Hematopoietic multipotent progenitor cell (in vitro differentiated cells): ENCODE measurements at places on chromosomes 6 and 20.

DNA sequence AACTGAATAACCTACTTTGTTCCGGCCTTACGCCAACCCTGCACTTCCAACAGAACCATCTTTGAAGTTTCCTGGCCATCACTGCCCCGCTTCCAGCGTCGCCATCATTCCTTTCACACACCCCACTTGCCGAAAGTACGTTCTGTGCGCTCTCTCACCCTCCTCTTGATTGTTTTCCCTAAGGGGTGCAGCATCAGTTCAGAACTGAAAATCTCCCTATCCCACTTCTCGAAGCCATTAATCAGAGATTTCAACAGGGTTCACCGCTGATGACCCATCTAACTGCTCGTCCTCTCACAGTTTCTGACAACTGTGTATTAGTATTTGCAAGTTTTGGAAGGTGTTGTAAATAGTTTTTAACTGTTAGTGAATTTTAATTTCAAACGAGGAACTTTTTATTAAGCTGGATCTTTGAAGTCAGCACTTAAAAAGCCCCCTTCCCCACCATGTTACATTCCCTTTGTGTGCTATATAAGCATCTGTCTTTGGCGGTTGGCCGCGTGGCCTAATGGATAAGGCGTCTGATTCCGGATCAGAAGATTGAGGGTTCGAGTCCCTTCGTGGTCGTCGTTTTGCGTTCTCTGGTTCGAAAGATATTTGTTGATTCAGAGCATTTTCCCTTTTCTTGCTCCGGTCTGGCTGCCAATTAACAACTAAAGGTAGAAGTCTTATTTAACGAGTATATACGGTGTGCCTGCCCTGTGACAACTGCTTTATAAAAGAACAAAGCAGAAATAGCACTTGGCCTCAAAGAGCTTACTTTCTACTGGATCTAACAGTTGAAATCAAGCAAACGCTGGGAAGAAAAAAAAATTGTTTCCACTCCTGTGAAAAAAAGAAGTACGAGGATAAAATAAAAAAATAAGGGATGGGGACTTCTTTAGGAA, 42.6 kb downstream of the TRIM27 start:
- peak; percentile 73 for DNase-seq

GRCh38 chr6:17839513-17840223, 132.9 kb upstream of the NUP153 start:
- DNase-seq, result no peak

DNA sequence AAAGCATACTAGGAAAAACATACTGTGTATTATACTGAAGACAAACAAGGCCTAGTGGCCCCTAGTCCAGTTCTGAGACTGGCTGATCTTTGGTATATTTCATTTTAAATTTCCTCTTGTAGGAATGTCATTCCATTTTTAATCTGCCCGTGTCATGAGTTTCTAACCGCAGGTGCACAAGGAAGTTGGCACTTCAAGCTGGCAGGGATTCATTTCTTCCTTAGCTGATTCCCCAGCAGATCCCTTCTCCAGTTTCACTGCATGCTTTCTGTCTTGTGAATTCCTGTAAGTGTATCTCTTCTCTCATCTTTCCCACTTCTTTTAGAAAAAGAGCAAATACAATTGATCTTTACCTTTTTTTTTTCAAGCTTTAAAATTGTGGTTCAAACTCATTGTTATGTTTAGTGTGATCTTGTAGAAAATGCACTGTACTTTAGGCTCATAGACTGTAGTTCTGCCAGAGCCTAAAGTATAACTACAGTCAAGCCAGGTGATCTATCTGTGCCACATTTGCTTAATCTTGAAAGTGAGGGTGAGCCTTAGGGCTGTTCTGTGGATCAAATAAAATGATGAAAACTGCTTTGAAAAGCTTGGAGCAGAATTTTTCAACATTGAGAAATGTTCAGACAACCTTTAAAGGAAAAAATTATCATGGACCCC, 37.0 kb downstream of the RNF217 start:
- DNase-seq, result no peak

- no peak for DNase-seq
These were observed 372.6 kb downstream of the QKI start for GRCh38 chr6:163786995-163787671.

DNA sequence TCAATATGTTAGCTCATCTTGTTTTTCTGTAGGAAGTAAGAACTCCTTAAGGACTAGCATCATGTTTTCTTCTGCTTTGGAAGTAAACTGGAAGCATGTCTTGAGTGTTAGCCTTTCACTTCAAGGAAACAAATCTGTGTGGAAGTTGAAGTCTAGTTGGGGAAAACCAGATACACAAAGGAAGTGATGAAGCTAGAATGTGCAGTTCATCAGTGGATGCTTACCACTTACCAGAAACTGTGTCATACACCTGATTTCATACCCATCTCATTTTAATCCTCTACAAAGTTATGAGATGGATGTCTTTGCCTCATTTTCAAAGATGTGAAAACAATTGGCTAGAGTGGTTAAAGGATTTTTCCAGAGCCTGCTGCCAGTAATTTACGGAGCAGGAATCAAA, 75.8 kb downstream of the TMEM170B start:
- DNase-seq, result no peak

DNA sequence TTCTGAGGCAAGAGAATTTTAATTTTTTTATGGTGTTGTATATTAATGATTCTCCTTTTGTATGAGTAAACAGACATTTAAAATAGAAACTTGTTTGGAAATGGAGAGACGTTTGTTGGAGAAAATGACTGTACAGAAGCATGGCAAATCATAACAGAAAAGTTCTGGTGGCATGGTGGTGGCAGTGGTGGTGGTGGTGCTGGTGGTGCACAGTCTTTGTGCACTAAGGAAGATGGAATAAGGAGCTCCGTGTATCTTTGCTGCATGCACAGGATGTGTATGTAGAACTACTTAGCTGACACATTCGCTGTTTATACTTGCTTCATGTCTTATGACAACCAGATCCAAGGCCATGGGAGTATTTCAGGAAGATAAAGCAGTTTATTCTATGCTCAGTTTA, 294.9 kb downstream of the UTRN start:
- no peak for DNase-seq

GRCh38 chr6:110566346-110567125, 90.1 kb upstream of the SLC22A16 start:
- DNase-seq, result no peak

DNA sequence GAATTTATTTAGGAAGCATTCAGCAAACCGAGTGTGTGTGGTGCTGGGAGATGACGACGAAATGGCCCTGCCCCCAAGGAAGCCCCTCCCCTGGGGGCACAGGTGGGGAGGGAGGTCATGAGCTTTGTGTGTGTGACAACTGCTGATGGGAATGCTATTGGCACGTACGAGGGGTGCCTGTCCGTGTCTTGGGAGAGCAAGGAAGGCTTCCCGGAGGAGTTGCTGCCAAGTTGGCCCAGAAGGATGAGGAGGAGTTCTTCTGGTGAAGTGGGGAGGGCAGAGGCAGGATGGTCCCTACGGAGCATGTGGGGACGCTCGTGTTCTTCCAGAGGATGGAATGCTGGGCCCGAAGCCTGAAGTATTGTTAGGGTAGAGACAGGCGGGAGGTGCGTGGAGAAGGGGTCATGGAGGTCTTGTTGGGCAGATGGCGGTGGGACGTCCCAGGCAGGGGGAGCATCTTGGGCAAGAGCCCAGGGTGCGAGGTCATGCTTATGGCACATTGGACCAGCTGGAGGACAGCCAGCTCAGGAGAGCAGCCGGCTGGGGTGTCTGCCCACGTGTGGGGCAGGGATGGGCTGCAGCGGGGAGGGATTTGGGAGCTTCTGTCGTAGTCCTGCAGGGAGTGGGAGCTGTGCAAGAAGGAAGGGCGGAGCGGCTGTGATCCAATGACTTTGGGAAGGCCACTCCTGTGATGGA, 46.1 kb downstream of the SYNJ2 start:
- no peak for DNase-seq

- no peak for DNase-seq
These were observed 395.2 kb downstream of the BCKDHB start for GRCh38 chr6:80501636-80502035.

- no peak for DNase-seq
These were observed 391.8 kb upstream of the SOX4 start for GRCh38 chr6:21201637-21202350.
